ENCODE measurements at places on chromosomes 1 and 21.

GRCh38 chr21:25283720-25284119 lies 323.6 kb downstream of the MRPL39 start:
- DNase-seq = no peak

- no peak for DNase-seq
Observed at GRCh38 chr21:16376673-16377072, 646.9 kb downstream of the USP25 start.

- DNase-seq = no peak
Observed at GRCh38 chr1:87203904-87204303, 124.8 kb upstream of the LMO4 start.

DNA sequence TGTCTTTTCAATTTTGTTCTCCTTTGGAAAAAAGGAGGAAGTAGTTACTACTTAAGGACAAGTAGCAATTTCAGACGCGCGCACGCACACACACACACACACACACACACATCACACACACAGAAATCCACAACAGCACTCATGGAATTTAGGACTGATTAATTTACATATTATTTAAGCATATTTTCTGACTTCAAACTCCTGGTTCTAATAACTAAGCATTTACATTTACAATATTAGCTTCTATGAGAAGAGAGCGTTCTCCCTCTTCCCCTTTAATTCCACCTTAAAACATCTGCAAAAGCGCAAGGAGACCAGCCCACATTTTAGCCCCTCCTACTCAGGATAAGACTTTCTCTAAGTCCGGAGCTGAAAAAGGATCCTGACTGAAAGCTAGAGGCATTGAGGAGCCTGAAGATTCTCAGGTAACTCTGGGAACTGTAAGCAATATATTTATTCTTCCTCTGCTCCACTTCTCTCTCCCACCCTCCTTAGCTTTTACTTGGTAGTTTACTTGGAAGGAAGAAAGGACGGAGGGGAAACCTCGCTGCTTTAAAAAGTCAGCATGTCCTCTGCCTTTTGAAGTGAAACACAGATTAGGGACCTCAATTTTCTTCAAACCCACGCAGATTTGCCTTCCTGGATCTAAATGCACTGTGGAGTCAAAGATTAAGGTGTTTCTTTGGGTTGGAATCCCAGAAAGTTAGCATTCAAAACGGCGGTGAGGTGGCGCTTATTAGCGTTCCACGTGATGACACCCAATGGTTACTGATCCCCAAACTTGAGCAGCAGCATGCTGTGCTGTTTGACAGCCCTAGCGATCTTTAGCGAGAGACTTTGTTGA lies at the start of gene PLA2G4A:
Gene PLA2G4A (plus strand): TSS at position 339 of the 844 bp plus-strand sequence. CDS start 25,406 bp downstream, outside the sequence.
- DNase-seq = peak; percentile 78

DNA sequence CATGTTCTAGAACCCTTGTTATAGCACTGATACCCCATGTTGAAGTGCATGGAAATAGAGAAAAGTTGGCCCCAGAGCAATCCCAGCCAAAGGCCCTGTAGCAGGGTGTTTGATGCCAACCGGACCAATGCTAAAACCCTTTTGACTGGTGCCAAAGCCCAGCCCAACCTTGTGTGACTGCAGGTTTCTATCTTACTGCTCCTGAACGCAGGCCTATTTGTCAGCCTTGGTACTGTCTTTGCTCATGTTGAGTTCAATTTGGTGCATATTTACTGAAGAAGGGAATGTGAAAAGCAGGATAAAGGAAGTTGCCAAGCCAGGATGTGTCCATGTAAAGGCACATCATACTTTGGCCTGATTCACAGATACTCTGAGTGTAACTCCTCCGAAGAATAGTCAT lies 51.7 kb upstream of the NFASC start:
- DNase-seq = no peak

- DNase-seq = no peak
Observed at GRCh38 chr1:27011058-27011764, 1.4 kb downstream of the TENT5B start.

GRCh38 chr1:71610476-71610875 lies 529.6 kb upstream of the ZRANB2 start:
- no peak for DNase-seq

- DNase-seq = no peak
Observed at GRCh38 chr1:50949286-50949982, 10.6 kb downstream of the FAF1 start.

- no peak for DNase-seq
Observed at GRCh38 chr21:38997051-38997842, 186.0 kb downstream of the PSMG1 start.

- no peak for DNase-seq
Observed at GRCh38 chr1:17655922-17656321, 99.2 kb upstream of the ACTL8 start.

DNA sequence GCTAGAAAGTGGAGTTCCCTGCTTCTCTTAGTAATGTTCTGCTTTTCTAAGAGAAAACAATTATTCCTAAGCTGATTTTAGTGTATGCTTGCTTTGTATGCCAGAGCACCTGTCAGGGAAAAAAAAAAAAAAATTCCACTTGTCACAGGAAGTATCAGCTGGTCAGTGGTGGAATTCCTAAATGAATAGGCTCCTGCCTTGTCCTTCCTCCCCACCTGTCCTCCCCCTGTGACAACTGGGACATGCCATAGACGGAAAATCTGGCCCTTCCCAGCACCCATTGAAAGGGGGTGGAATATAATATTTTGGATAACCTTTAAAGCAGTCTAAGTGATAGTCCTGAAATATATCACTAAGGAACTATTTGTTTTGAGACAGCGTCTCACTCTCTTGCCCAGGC lies 10.8 kb downstream of the FNDC5 start:
- no peak for DNase-seq

DNA sequence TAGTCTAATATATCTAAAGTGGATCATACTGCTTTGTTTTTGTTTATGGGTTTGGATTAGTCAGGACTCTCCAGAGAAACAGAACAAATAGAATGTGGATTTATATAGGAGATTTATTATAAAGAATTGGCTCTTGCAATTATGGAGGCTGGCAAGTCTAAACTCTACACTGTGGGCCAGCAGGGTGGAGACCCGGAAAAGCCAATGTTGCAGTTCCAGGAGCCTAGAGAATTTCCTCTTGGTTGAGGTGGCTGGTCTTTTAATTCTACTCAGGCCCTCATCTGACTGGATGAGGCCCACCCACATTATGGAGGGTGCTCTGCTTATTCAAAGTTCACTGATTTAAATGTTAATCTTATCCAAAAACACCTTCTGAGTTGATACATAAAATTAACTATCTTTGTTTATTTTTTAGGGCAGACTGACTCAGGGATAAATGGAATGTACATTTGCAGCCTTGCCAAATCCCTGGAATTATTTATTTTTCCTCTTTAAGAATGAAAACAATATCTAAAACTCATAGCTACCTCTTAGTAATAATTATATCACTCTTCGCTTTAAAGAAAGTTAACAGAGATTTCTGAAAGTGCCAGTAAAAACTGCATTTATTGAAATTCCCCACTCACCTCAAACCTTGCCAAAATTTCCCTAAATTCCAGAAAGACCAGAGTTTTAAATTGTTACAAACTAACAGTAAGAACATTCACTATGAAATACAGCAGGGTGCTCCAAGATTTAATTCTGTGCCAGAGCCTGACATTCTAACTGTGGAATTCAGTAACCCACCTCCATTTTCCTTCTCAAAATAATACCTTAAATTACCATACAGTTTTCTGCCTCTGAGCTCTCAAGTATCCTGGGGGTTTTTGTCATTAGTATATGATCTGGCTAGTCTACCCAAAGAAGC lies 36.6 kb upstream of the SSX2IP start:
- DNase-seq = no peak

DNA sequence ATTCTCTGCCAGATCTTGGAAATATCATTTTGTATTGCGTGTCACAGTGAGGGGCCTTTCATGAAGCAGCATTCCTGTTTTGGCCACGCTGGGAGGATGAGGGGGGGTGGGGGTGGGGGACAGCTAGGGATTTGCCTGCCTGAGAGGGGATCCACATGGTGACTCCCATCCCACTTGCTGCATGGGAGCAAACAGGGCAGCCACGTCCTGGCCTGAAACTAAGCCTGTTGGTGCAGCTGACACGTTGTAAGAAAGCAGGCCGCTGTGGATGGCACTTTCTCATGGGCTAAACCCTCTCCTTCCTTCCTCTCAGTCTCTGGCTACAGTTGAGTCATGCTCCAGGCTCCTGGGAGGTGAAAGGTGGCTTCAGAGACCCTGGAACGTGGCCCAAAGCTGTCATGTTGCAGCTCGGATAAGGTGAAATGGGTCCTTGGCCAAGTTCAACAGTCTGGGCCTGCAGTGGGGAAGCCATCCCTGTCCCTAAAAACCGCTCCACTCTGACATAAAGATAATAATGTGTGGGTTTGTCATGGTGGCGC lies 346.7 kb upstream of the VAMP3 start:
- no peak for DNase-seq

- DNase-seq = no peak
Observed at GRCh38 chr1:208234721-208235120, 9.5 kb downstream of the PLXNA2 start.

- DNase-seq = no peak
Observed at GRCh38 chr1:8166406-8166805, 140.3 kb upstream of the ERRFI1 start.

GRCh38 chr21:33268737-33269441 lies 2.7 kb downstream of the IL10RB start:
- DNase-seq = peak; percentile 92

DNA sequence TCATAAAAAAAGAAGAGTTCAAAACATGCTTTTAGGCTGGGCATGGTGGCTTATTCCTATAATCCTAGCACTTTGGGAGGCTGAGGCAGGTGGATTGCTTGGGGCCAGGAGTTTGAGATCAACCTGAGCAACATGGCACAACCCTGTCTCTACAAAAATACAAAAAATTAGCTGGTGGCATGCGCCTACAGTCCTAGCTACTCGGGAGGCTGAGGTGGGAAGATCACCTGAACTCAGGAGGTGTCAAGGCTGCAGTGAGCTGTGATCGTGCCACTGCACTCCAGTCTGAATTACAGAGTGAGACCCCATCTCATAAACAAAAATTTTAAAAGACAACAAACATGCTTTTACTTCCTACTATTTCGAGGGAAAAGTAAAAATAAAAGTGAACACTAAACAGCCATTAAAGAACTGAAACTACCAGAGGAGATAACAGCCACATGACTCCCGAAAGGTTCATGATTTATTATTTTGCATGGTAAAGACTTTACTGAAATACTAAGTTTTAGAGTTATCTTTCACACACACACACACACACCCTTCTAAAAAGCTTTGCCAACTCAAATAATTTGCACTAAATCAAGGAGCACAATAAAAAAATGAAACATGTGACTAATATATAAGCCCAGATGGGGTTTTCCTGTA lies 48.1 kb downstream of the USP1 start:
- no peak for DNase-seq

DNA sequence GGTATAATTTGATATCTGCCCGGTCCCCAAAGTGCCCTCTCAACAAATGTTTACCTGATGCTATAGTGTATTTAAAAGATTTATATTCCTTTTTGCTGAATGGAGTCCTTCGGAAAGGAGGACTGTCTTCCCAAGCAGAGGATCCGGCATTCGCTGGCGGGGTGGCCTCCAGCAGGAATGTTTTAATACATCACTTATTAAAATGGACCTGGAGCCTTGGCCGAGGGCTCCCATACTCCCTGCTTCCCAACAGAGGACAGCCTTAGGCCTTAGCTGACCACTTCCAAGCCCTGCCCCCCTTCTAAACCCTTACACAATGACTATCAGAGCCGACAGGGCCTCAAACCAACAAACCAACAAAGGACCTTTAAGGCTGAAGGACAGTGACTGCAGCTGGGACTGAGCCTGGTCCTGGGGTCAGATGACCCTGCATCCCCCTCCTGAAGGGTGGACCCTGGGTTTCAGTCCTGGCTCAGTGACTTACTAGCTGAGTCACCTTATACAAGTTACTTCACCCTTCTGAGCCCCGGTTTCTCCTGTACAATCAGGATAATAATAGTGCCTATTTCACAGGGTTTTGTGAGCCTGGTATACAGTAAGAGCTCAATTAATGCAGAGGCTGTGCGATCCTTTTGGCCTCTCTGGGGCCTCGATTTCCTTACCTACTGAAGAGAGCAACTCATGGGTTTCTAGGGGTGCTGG lies 5.6 kb downstream of the CAMK2N1 start:
- DNase-seq = no peak

- DNase-seq = no peak
Observed at GRCh38 chr21:38136201-38136600, 120.6 kb upstream of the KCNJ15 start.

DNA sequence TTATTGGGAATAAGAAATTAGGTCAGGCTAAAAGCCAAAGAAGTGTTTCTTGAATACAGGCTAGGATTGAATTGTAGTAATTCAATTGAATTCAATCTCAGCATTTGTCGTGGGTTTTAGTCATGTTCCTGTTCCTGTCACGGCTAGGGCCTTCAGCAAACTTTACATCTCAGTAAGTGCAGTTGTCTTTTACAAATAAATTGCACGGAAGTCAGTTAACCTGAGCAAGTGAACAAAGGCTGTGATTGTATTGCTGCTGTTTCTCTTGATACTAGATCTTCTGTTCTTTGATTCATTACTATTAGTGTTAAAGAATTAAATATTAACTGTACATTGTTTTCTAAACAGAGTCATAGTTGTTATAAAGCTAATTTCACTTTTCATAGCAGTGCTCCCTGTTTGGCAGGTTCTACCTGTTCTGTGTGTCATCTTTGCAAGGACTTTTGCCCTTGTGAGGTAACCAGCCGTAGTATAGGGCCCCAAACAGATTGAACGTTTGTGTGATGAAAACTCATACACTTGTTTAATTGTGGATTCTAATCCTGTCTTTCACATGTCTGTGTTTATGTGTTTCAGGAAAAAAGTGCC lies 164.4 kb downstream of the EDEM3 start:
- DNase-seq = peak; percentile 62

DNA sequence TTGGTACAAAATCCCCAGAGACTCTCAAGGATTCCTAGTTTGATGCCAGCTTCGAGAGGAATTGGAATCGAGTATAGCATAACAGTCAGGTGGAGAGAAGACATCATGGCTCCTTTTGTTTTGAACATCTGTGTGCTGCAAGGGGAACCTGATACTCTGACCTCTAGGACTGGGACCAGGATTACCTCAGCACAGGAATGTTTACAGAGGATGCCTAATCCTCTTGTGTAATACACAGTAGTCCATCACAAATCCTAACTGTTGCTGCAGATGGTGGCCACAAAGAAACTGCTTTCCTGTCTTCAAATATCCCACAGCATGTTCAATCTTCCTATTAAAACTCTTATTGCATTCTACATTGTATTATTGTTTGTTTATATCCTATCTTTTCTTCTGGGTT lies 111.8 kb upstream of the PRMT6 start:
- DNase-seq = no peak

DNA sequence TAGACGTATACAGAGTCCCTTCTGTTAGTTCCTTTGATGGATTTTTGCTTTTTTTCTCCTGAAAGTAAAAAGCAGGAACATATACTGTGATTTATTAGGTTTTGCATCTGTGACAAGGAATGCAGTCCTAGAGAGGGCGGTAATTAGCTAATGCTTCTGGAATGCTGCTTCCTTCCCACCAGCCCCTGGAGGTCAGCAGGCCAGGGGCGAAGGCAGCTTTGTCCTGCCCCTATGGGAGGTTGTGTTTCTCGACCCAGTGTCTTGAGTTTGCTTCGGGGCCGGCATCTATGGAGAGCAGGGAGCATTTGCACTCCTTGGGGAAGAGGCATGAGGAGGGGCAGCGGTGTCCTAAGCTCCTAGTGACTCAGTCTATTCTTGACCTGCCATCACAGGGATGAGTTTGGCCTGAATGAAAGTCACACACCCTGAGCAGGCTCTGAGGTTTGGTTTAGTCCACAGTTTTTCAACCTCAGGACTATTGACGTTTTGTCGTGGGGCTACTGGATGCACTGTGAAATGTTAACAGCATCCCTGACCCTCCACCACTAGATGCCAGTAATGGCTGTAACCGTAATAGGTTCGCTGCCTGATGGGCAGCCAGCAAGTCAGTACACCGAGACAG lies 85.0 kb upstream of the KCNJ15 start:
- no peak for DNase-seq

- DNase-seq = no peak
Observed at GRCh38 chr1:67898033-67898726, 64.9 kb upstream of the GNG12 start.

Data from left lung (tissue), 14 donors.